RPMI7951 (cell line): ENCODE measurements at places on chromosomes 7 and 10. TPM values are rescaled to one million over a fixed set of nuclear protein-coding genes. Genes with fewer than 3 reads are reported as not detected.

The PNLIP gene
- not detected in 2 replicates for total RNA-seq

The APBB1IP gene
- 6.4 TPM in 2 replicates for total RNA-seq

The HOXA10 gene
- 12.9 and 18.7 TPM in 2 replicates for total RNA-seq

The KLLN gene
- not detected in 2 replicates for total RNA-seq

The PLPP4 gene
- total RNA-seq: 15.4 and 16.4 TPM in 2 replicates

The IL6 gene
- 11.4 and 14.3 TPM in 2 replicates for total RNA-seq

The SP4 gene
- 12.8 and 14.3 TPM in 2 replicates for total RNA-seq

The GPR37 gene
- 0.20 and 0.24 TPM in 2 replicates for total RNA-seq

The NUTM2B gene
- total RNA-seq: 0.24 and 0.29 TPM in 2 replicates

The SPDYE6 gene
- total RNA-seq: 0.24 TPM in 1 of 2 replicates, not detected in the other

The ADAM22 gene
- 0.98 and 1.6 TPM in 2 replicates for total RNA-seq

The NXPH1 gene
- not detected in 2 replicates for total RNA-seq

The AOC1 gene
- total RNA-seq: not detected in 2 replicates

The NPFFR1 gene
- not detected in 2 replicates for total RNA-seq

The VIPR2 gene
- total RNA-seq: not detected in 2 replicates

The CPED1 gene
- 28.2 and 33.6 TPM in 2 replicates for total RNA-seq

The ZPBP gene
- total RNA-seq: not detected in 2 replicates

The SPAM1 gene
- total RNA-seq: not detected in 2 replicates

The ACTL6B gene
- not detected in 2 replicates for total RNA-seq
